ENCODE measurements at places on chromosomes 5 and 9.
A peak's percentile ranks its signal among the peaks of the same experiment; 100 is the strongest.

GRCh38 chr9:80143899-80144298, 572.1 kb downstream of the TLE4 start:
- DNase-seq, result no peak

DNA sequence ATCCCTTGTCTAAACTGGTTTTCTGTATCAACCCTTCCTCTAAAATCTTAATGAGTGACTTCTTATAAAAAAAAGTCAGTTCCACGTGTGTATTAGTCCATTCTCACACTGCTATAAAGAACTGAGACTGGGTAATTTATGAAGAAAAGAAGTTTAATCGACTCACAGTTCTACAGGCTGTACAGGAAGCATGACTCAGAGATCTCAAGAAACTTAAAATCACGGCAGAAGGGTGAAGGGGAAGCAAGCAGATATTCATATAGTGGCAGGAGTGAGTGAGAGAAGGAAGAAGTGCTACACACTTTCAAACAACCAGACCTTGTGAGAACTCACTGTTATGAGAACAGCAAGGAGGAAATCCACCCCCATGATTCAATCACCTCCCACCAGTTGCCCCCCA, 307.8 kb upstream of the ARRDC3 start:
- DNase-seq, result no peak

- DNase-seq, result no peak
These were observed 1237.4 kb upstream of the CDH18 start for GRCh38 chr5:21225223-21226064.

GRCh38 chr5:36982146-36982545, 105.6 kb downstream of the NIPBL start:
- DNase-seq, result no peak

GRCh38 chr5:62268234-62268633, 37.8 kb upstream of the KIF2A start:
- no peak for DNase-seq

- no peak for DNase-seq
These were observed 40.9 kb downstream of the TNPO1 start for GRCh38 chr5:72857396-72857795.

- DNase-seq, result no peak
These were observed 2186.5 kb upstream of the ACO1 start for GRCh38 chr9:30197954-30198353.

GRCh38 chr9:128818839-128819715, 777 bp downstream of the ENDOG start:
- DNase-seq, result peak; percentile 39

DNA sequence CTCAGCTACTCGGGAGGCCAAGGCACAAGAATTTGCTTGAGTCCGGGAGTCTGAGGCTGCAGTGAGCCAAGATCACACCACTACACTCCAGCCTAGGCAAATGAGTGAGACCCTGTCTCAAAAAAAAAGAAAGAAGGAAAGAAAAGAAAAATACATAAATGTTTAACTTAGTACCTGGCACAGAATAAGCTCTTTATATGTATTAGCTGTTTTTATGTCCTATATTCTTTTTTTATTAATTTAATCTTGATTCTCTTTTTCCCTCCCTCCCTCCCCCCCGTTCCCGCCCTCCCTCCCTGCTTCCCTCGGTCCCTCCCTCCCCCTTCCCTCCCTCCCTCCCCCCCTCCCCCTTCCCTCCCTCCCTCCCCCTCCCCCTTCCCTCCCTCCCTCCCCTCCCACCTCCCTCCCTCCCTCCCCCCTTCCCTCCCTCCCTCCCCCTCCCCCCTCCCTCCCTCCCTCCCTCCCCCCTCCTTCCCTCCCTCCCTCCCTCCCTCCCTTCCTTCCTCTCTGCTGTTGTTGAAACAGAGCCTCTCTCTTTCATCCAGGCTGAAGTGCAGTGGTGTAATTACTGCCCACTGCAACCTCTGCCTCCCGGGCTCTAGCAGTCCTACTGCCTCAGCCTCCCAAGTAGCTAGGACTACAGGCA, 135.8 kb upstream of the GRHPR start:
- DNase-seq, result no peak

DNA sequence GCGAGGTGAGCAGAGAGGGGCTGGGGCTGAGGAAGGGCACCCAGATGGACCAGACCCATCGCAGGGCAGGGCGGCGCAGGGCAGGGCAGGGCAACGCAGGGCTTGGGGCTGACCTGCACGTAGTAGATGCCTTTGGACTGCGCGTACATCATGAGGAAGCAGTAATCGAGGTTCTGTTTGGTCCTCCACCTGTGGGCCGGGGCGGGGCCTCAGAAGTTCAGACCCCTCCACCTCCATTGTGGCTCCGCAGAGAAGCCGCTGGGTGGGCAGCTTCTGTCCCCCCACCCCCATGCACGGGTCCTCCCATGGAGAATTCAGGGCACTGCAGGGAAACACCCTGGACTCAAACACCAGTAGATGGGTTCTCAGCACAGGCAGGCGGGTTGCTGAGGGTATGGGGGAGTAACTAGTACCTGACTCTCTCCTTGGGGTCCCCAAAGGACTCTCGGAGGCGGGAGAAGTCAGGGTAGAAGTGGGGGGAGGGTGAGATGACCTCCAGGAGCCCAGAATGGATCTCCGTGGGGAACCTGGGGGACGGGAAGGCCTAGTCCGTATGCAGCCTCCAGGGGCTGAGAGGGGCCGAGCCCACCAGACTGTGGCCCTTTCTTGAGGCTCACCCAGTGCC, 6.4 kb downstream of the LTC4S start:
- DNase-seq, result no peak

GRCh38 chr9:33129251-33129885, 37.8 kb downstream of the B4GALT1 start:
- no peak for DNase-seq

- no peak for DNase-seq
These were observed 13.2 kb downstream of the DOCK8 start for GRCh38 chr9:227860-228259.

- DNase-seq, result peak; percentile 32
These were observed 37.4 kb downstream of the PIK3R1 start for GRCh38 chr5:68252673-68253623.

DNA sequence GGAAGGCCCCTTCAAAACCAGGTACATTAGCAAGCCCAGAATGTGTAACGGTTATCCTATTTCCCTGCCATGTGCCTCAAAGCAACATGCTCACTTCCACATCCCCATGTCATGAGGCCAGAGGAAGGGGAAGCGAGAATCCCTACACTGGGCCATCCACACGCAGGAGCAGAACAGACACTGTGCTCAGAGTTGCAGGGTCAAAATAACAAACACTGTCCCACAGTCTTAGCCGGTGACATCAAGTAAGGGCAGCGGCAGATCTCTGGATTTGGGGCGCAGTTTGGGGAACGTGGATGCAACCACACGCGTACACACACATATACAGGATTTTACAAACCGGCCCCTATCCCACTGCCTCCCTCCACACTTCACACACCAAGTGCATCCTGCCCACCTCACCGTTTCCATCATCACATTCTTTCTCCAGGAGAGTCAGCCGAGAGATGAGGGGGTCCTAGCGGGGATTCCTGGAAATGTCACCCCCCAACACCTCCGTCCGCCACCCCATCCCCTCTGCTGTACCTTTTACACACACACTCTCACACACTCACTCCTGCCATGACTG, 776 bp downstream of the APBA1 start:
- DNase-seq, result no peak

GRCh38 chr9:110095776-110096175, 112.2 kb downstream of the C9orf152 start:
- no peak for DNase-seq

GRCh38 chr5:159198063-159199036, 11.0 kb downstream of the RNF145 start:
- DNase-seq, result no peak

GRCh38 chr9:90970608-90971007, 169.0 kb downstream of the SYK start:
- no peak for DNase-seq

DNA sequence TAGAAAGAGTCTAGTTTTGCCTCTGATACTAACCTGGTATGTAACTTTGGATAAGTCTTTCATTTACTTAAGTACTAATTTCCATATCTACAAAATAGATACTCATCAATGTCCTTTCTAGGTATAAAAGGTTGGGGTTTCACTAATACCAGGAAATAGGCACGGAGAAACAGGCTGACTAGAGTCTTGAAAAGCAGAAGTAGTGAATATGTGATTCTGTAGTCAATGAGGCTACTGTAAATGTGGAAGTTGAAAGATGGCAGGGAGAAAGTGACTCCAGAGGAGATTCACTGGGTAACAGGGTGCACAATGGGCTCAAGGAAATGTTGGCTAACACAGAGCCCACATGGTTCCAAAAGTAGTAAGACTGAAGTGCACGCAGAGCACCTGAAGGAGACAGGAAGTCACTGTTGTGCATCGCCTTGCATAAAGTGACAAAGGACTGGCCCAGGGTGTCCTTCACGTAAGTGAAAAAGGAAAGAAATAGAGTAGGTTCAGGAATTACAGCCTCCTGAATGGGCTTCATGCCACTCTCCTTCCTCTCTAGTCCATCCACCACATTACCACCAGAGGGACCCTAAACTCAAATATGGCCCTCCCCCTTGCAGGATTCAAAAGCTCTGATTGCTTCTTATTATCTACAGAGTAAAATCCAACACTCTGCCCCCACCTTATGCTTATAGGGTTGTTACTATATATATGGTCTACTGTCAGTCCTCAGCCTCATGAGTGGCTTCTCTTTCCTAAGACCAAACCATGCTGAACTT, 288.0 kb upstream of the SMARCA2 start:
- DNase-seq, result no peak

DNA sequence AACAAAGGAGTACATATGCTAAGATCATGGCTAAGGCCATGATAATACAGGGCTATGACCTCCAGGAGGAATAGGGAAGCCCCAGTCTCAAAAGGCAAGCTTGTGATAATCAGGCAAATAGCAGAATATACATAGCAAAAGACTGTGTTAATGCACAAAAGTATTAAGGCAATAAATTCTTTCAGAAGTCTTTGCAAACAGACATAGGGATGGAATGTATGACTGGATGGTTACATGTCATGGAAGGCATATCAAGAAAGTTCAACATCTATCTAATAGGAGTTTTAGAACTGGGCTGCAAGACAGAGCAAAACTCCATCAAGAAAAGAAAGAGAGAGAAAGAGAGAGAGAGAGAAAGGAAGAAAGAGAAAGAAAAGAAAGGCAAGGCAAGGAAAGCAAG, 264.5 kb upstream of the CDH6 start:
- DNase-seq, result no peak

DNA sequence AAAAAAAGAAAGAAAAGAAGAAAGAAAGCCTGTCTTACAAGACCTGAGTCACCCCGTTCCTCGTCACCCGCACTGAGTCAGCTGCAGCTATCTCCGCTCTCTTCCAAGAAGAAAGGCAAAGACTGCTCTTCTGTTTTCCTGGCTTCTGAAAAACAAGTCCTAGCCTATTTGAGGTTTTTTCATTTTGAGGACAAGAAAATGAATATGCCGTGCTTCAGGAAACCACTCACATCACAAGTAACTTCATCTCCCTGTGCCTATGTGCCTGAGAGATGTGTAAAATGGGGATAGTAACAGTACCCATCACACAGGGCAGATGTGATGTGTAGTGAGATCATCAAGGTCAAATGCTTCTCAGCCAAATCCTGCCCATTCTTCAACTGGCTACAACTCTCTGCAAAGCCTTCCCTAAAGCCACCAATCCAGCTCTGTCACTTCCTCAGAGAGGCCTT, 78.4 kb downstream of the GLDC start:
- no peak for DNase-seq

- no peak for DNase-seq
These were observed 87.7 kb downstream of the RAB3C start for GRCh38 chr5:58670582-58670981.

DNA sequence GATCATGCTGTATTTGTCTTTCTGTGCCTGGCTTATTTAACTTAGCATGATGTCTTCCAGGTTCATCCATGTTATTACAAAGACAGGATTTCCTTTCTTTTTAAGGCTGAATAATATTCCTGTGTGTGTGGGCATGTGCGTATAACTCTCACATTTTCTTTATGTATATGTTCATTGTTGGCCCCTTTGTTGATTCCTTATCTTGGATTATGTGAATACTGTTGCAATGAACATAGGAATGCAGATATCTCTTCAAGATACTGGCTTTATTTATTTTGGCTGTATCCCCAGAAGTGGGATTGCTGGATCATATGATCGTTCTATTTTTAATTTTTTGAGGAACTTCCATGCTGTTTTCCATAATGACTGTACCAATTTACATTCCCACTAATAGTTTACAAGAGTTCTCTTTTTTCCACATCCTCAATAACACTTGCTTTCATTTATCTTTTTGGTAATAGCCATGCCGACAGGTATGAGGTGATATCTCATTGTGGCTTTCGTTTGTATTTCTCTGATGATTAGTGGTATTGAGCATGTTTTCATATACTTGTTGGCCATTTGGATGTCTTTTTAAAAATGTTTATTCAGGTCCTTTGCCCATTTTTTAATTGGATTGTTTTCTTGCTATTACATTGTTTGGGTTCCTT, 38.0 kb downstream of the CREBRF start:
- DNase-seq, result no peak

DNA sequence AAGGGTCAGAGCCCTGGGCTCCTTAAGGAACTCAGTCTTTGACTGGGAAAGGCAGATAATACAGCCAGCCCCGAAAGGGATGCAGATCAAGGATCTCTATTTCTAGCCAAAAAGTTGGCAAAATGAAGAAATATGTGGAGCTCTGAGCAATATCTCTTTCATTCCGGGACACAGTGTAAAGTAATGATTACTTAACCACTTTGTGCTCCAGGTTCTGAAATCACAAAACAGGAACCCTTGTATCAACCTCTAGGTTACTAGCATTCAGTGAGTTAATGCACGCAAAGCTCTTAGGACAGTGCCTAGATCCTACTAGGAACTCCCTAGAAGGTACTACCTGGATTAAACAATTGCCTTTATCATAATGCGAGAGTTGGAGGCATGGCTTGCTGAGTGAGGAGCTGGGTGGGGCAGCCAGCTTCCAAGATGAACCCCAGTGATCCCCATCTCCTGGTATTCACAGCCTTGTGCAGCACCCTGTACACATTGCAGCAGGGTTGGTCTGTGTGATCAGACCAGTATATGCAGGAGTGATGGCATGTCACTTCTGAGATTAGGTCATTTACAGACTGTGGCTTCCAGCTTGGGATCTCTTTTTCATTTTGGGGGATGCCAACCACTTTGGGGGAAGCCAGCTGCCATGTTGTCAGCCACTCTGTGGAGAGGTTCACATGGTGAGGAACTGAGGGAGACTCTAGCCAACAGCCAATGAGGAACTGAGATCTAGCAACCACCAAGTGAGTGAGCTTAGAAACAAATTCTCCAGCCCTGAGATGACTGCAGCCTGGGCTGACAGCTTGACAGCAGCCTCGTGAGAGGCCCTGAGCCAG, 103.1 kb upstream of the SLC44A1 start:
- no peak for DNase-seq

- no peak for DNase-seq
These were observed 33.0 kb downstream of the LMNB1 start for GRCh38 chr5:126809916-126810315.

GRCh38 chr5:137751869-137752491, 2.2 kb downstream of the HNRNPA0 start:
- DNase-seq, result peak; percentile 24

GRCh38 chr5:23103566-23103965, 250.4 kb upstream of the CDH12 start:
- DNase-seq, result no peak

- DNase-seq, result no peak
These were observed 10.3 kb downstream of the WWC1 start for GRCh38 chr5:168301593-168302390.
